ENCODE measurements at places on chromosomes 6 and 20.
A peak's percentile ranks its signal among the peaks of the same experiment; 100 is the strongest.

DNA sequence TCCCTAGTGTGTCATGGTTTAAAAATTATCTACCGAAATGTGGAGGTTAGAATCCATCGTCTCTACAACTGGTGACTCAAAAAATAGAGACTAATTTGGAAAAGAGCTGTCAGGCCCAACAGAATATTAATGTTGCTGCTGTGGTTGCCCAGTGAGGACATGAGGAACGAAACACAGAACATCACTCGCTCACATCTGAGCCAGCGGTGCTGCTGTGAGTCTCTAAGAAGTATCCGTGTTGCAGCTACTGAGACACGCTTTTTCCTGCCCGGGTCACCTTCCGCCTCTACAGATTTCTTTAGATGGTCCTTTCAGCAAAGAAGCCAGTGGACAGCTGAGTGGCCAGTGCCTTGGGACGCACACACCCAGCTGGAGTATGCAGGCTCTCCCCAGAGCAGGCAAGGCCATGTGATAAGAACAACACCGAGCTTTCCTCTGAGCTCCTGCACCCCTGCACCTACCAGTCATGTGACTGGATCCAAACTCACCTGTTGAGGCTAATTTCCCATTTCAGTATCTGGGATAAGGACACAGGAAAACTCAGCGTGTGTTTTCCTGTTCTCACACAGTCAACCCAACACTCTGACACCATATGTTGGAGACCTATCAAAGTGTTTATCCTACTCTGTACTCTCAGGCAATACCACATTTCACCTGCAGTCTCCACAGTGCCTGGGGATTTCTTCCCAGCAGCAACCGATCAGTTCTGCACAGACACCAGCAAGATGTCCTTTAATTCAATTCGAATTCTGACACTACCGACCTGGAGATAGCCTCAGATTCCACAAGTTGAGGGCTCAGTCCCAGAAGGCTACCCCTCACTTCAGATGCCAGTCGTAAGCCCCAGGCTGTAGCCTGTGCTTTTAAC, 119.0 kb upstream of the RPS6KA2 start:
- DNase-seq, result no peak

- DNase-seq, result no peak
Observed at GRCh38 chr6:151213352-151213751, 26.4 kb upstream of the AKAP12 start.

DNA sequence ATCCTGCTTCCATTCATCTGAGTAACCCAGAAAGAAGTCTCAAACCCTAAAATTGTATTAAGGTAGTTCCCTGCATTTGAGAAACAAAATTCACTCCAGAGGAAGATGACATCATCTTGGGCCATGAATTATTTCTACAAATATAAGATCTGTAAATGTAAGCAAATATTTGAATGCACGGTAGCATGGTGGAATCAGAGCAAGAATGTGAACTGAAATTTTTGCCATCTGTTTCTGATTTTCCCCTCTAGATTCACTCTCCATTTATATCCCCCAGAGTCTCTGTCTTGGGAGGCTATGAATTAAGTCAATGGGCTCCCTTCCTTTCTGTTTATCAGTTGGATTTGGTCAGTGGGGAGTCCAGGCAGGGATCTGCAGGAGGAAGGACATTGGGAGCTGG, 5.8 kb upstream of the MAP3K5 start:
- no peak for DNase-seq

DNA sequence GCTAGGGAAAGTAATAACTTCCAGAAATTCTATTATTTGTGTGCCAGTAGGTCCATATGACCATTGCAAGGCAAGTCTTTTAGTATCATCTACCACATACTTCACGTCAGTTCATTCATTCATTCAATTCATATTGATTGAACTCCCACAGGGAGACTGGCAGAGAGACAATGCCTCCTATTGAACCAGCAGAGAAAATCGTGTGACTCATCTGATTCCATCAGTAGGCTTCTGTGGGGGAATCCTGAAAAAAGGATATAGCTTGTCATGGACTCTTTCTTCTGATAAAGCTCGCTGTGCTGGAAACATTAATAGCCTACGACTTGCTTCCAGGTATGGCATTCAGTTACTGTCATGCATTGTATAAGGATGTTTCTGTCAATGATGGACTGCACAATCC, 45.3 kb upstream of the CNR1 start:
- no peak for DNase-seq

DNA sequence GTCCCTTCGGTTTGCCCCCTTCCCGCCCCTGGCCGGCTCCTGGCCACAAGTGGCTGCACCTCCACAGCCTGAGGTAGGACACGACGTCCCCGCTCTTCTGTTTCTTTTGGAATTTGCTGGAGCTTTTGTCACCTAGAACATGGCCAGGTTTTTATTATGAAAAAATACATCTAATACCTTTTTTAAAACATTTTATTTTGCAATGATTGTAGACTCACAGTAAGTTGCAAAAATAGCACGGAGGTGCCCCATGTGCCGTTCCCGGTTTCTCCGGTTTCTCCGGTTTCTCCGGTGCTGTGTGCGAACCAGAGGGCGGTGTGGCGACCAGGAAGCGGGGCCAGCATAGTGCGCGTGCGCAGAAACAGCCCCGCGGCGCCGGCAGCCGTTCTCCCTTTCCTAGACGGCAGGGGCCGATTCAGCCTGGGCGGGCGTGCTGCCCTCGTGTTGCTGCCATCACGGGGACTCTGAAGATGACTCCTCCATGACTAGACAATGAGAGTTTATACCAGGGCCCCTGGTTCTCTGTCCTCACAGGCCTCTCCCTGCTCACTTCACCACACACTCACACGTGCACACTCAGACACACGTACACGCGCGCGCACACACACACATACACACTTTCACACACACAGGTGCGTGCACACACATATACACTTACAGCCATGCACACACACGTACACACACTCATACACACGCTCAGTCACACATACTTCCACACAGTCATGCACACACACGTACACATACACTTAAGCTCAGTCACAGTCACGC, 102.1 kb downstream of the TMEM242 start:
- peak; percentile 73 for DNase-seq

DNA sequence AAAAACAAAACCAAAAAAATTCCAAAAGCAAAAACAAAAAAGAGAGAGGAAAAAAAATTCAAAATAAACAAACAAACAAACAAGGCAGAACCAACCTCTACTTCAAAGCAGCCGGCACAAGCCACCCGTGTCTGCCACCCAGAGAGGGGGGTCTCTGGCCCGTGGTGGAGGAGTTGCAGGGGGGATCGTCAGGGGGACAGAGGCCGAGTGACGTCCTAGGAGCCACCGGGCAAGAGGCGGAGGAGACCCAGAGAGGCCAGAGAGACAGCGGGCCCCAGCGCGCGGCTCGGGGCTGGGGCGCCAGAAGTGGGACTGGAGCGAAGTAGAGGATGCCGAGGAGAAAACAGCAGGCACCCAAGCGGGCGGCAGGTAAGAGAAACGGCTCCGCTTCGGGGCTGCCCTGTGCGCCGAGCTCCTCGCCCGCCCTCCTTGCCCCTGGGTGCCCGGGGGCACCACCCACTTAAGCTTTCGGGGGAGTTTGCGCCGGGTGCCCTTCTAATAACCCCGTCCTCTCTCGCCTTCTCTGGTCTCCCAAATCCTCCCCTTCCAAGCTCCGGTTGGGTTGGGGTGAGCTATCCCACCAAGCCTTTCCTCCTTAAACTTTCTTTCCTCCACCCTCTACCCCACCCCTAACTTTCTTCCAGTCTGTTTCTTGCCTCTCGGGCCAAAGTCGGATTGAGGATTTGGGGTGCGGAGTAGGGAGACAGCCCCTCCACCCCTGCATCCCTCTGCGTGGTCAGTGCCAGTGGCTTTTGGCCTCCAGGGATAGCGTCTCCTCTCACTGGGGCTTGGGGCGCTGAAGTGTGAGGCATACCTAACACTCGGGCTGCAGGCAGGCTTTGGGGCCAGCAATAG, 1.0 kb downstream of the TSHZ2 start:
- no peak for DNase-seq

DNA sequence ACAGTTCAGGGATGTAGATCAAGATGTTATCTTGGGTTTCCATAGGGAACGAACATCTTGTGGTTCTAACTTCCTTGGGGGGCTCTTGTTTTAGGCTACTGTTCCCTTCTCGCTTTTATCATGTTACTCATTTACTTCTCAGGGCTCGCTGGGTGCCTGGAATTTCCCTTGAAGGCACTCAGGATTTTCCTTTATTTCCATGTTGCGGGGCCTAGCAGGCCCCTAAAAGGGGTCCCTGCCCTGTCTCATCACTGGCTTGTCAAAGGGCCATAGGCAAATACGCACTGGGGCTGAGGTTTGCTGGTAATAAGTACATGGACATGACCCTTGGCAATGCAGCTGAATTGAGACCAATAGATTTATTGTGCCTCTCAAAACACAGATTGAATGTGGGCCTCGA, 262.3 kb downstream of the CDH4 start:
- no peak for DNase-seq

- no peak for DNase-seq
Observed at GRCh38 chr20:37723668-37724067, 29.8 kb downstream of the CTNNBL1 start.

- no peak for DNase-seq
Observed at GRCh38 chr6:11785774-11786579, 7.4 kb upstream of the ADTRP start.

DNA sequence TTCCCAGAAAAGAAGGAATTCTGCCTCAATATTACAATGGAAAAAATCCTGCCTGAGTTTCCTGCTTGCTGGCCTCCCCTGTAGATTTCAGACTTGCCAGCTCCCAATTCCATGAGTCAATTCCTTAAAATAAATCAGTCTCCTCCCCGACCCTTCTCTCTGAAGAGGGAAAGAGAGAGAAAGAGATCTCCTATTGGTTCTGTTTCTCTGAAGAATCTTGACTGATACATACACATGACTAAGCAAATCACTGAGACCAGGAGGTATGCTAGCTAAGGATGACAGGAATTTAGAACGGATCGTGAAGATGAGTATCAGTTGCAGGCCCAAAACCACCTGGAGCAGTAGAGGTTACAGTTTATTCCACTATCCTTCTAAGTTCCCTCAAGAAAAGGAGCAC, 11.3 kb upstream of the RBM24 start:
- no peak for DNase-seq

DNA sequence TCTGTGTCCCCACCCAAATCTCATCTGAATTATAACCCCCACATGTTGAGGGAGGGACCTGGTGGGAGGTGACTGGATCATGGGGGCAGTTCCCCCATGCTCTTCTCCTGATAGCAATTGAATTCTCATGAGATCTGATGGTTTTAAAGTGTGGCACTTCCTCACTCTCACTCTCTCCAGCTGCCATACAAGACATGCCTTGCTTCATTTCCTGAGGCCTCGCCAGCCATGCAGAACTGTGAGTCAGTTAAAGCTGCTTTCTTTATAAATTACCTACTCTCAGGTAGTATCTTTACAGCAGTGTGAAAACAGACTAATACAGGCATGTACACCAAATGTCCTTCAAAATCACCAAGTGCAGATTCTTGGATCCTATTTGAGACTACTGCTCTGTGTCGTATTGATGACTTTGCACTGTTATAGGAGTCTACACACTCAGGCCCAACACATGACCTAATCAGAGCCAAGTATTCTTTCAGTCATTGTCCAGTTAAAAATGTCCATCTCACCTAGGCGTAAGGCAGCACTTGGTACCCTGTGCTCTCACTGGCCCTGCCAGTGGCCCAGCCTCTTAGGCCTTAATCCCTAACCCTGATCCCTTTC, 52.8 kb upstream of the UST start:
- DNase-seq, result no peak

GRCh38 chr6:73299151-73299971, 36.4 kb upstream of the KHDC1 start:
- no peak for DNase-seq

- no peak for DNase-seq
Observed at GRCh38 chr6:63844287-63844686, 208.7 kb downstream of the PHF3 start.

DNA sequence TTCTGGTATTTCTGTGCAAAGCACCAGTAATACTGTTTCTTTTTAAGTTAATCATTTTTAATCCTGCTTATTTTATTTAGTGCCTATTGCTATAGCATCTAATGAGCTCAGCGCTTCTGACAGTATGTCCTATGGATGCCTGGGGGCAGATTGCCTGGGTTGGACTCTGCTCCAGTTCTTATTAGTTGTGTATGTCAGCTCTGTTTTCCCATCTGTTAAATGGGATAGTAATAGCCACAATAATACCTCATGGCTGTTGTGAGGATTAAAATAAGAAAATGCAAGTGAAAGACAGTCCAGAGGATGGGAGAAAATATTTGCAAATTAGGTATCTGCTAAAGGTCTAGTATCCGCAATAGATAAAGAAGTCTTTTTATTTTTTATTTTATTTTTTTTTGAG, 87.0 kb downstream of the UTRN start:
- DNase-seq, result no peak

- no peak for DNase-seq
Observed at GRCh38 chr6:34435916-34436315, 10.0 kb upstream of the RPS10 start.

- no peak for DNase-seq
Observed at GRCh38 chr6:108029226-108029921, 45.2 kb downstream of the OSTM1 start.

- no peak for DNase-seq
Observed at GRCh38 chr20:49352751-49353150, 74.9 kb upstream of the ZNFX1 start.

- no peak for DNase-seq
Observed at GRCh38 chr6:12356983-12357972, 67.1 kb downstream of the EDN1 start.

GRCh38 chr6:47345761-47346160, 36.1 kb upstream of the TNFRSF21 start:
- DNase-seq, result no peak

DNA sequence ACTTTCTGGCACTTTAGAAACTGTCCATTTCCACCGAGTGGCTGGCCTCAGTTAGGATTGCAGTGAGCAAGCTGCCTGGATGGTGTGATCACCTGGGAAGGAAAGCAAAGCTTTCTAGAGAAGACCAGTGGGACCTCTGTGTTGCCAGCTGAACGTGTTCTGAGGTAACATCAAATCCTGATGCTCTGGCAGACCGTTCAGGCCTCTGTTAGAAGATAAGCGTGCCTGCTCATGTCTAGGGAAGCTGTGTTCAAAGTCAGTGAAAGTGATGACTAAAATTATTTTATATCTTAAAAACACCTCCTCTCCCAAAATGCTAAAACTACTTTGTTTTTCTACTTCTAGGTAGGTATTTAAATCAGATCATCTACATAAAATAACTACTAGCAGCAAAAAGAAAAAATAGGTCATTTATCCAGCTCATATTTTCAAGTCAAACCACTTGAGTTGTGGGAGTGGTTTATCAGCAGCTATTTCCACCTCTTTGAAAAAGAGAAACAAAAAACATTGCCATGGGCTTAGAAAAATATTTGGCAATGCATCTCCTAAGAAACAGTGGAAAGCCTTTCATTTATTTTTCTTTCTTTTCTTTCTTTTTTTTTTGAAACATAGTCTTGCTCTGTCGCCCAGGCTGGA, 54.8 kb downstream of the CEP43 start:
- DNase-seq, result no peak

DNA sequence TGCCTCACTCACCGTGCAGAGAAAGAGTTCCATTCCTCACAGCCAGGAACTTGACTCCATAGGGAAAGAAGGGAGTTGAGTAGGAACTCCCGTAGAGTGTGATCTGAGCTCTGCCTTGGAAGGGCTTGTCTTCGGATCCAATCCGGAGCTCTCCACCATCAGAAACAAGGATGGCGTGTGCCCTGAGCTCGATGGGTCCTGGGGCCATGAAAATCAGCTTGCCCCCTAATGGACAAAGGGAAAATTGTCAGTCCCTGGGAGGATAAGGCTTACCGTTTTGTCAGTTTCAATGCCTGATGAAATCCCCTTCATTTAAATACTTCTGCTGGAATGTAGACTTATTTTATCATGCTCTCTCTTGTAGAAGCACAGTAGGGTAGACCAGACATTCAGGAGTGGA, 153.3 kb downstream of the PKHD1 start:
- no peak for DNase-seq

- DNase-seq, result no peak
Observed at GRCh38 chr6:135858931-135859330, 7.4 kb downstream of the PDE7B start.

All from central memory CD8-positive, alpha-beta T cell (primary cell).